ENCODE measurements at places on chromosomes 16 and 17. TPM values are rescaled to one million over a fixed set of nuclear protein-coding genes. Genes with fewer than 3 reads are reported as not detected.
A peak's percentile ranks its signal among the peaks of the same experiment; 100 is the strongest.

DNA sequence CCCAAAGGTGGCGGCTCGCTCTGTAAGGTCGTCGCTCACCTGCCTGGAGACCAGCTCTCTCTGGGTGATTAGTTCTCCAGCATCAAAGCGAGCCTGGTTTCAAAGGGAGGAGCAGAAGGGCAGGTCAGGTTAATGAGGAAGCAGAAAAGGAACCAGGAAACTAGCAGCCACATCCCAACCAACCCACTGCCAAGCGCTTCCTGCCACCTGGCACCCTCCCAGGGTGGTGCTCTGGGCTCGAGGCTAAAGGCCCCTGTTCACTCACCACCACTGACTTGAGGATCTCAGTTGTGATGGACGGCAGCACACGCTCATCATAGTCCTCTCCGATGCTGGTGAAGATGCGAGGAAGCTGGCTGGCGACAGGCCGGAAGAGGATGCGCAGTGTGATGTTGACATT, 5.6 kb downstream of the PHB1 start:
- H3K27ac ChIP-seq, result no peak overlapping the region
- peaks cover 8% of the 10 kb centered on the region for H3K4me1 ChIP-seq
- no peak overlapping the region for H3K4me3 ChIP-seq

DNA sequence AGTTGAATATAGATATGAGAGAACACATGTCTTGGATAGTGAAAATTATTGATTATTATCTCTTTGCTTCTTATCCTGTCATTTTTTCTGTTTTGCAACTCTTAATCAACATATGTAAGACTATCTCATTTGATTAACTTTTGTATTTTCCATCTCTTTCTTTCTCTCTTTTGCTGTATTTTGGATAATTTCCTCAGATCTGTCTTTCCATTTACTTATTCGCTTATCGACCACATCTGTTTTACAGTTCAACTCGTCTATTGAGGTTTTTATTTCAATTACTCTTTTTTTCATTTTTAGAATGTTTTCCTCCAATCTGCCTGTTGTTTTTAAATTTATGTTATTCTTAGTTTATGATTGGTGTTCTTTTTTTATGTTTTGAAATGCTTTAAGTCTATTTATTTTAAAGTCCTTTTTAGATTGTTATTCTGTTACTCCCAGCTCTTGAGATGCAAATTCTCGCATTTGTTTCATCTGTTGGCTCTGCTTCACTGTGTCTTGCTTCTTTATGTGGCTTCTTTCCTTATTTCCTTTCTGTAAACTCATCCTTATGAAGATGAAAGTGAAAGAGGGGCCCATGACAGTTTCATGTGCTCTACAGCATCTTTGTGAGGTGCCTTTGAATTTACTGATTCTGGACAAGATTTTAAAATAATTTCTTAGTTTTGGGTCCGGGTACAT, 87.8 kb upstream of the IRX5 start:
- H3K36me3 ChIP-seq, result no peaks in the 10 kb centered on the region
- H3K4me3 ChIP-seq, result no peak overlapping the region
- no peaks in the 10 kb centered on the region for H3K4me1 ChIP-seq
- no peak for DNase-seq
- H3K27me3 ChIP-seq, result no peaks in the 10 kb centered on the region

DNA sequence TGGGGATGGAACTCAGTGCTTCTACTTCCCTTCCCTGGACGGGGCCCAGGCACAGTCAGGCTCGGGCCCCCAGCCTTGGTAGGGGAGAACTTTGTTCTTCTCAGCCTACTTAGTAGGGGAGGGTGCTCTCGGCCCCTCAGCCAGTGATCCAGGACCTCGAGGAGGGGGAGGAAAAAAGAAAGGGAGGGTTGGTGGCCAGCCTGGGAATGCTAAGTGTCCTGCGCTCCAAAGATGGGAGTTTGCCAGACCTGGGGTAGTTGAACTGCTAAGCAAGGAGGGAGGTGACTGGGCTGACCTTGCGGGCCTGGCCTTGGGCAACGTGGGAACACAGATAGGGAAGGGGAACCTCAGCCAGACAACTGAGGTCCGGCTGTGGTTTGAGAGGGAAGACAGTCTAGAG, 12.2 kb downstream of the ADGRG1 start:
- peak; percentile 78 for DNase-seq
- no peak overlapping the region for H3K4me3 ChIP-seq
- peaks cover 9% of the 10 kb centered on the region for H3K4me1 ChIP-seq

DNA sequence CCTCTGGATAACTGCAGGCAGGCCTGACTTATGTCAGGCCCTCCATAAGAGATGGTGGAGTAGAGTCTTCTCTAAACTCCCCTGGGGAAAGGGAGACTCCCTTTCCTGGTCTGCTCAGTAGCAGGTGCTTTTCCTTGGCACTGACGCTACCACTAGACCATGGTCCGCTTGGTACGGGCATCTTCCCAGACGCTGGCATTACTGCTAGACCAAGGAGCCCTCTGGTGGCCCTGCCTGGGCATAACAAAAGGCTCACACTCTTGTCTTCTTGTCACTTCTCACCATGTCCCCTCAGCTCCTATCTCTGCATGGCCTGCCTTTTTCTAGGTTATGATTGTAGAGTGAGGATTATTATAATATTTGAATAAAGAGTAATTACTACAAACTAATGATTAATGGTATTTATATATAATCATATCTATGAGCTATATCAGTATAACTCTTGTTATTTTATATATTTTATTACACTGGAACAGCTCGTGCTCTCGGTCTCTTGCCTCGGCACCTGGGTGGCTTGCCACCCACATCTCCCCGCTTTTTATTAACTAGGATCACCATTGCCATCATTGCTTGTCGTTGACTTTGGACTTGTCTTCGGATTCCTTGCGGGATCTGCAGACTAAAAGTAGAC, 59.8 kb upstream of the ARL4D start:
- H3K36me3 ChIP-seq, result no peaks in the 10 kb centered on the region
- peaks cover 27% of the 10 kb centered on the region for H3K4me1 ChIP-seq
- H3K27ac ChIP-seq, result no peak overlapping the region
- no peaks in the 10 kb centered on the region for H3K27me3 ChIP-seq

Gene CD300A
- total RNA-seq, result 26.6 TPM

Gene TMC7
- total RNA-seq, result 0.35 TPM

DNA sequence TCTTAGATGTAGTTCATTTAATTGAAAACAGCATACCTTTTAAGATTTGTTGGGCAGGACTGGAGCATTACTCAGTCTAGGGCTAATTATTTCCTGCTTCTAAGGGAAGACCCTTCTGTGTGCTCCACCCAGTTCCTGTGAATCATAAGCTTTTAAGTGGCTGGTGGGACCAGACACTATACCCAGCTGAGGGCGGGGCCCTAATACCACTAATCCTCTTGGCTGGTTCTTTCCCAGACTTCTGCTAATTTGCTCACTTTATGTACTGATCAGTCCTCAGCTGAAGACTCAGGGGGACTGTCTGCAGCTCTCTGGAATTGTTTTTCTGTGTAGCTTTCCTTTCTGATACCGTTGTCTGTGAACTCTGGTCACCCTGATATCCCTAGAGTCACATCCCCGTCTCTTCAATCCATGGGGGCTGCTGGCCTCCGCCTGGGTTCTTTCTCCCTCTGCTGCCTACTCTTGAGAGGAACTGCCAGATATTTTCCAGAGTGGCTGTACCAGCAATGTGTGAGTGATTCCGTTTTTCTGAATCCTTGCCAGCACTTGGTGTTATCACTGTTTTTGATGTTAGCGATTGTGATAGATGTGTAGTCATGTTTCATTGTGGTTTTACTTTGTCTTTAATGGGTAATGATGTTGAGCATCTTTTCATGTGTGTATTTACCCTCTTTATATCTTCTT, 35.1 kb downstream of the MFSD11 start:
- no peaks in the 10 kb centered on the region for H3K4me1 ChIP-seq
- H3K36me3 ChIP-seq, result peaks cover 53% of the 10 kb centered on the region
- H3K27ac ChIP-seq, result peak overlapping the region; percentile 29

Gene KLHL11
- total RNA-seq, result 14.7 TPM

Data from adrenal gland (tissue), 19 donors.